Epithelial cell of esophagus (primary cell): ENCODE measurements at places on chromosomes 12 and 14.

GRCh38 chr12:53115112-53115890 is 12.0 kb downstream of the SOAT2 start:
- no peak for DNase-seq

DNA sequence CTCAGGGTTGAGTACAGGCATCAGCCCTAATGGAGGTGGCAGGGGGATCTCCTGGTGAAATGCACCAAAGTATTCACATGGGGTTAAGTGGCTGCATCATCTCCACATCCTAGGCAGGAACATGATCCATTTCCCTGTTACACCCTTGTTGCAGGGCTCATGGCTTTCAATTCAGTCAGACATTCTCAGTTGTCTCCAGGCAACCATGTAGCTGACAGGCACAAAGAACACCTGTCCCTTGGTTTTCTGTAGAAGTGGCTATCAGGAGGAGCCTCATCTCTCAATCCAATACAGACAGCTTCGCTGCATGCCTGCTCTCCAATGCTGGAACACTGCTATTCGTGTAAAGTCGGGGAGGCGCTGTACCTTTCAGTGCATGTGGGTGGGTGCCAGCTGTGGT is 299.0 kb upstream of the FOXG1 start:
- DNase-seq = no peak

GRCh38 chr14:101596742-101597141 is 35.4 kb downstream of the DIO3 start:
- DNase-seq = no peak

- no peak for DNase-seq
These were observed 26.2 kb downstream of the AMN start for GRCh38 chr14:102948698-102949061.

DNA sequence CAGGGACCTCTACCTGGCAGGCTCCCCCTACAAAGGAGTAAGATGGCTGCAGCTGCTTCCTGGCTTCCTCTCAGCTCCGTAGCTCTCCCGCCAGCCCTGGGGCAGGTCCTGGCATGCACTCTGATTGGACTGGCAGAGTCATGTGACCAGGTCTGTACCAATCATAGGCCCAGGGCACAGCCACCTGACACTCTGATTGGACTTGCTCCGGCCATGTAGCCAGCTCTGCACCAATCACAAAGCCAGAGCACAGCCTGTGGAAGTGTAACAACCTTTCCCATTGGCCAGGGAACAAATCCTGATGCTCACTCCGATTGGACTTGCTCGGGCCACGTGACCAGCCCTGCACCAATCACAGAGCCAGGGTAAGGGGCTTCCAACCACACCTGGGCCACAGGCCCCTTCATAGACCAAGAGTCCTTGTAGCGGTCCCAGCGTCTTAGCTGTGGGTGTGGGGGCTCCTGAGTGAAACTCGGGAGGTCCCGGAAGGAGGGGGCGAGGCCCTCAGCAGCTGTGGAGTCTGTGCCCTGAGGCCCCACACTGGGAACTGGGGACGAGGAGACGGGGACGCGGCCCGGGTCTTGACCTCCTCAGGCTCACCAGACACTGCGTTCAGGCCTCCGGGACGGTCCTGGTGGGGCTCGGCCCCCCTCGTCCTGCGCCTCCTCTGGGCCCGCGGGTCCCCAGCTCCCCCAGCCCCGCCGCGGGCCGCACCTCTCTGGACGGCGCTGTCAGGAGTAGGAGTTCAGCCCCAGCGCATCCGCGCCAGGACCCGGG is 210.6 kb downstream of the ADGRD1 start:
- no peak for DNase-seq

GRCh38 chr12:48512855-48513254 is 12.6 kb upstream of the OR8S1 start:
- DNase-seq = no peak

DNA sequence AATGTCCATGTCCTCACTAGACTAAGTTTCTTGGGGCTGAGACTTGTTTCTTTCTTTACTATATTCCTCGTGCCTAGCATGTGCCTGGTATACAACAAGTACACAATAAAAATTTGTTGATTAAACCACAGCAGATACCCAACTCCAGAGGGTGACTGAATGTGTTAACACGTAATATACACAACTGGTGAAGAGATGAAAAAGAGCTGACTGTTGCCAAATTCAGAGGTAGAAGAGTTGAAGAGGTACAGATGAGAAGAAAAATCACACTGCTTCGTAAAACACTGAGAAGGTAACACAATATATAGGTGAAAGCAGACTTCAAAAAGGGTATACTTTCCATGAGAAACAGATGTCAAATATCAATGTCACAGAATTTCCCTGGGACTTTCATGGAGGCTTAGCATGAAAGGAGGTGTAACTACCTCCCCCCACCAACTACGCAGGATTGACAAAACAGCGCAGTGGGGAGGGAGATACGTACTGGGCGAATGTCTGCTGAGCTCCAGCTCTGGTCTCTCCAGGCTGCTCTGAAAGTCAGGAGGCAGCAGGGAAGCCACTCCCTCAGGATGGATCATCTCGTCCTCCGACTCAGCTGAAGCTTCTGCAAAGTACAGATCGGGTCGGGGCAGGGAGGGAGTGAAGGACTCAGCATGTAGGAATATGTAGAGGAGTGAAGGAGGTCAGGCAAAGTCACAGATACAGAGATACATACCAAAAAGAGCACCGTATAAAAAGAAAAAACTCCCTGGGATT is 5.3 kb downstream of the ACIN1 start:
- peak; percentile 15 for DNase-seq

DNA sequence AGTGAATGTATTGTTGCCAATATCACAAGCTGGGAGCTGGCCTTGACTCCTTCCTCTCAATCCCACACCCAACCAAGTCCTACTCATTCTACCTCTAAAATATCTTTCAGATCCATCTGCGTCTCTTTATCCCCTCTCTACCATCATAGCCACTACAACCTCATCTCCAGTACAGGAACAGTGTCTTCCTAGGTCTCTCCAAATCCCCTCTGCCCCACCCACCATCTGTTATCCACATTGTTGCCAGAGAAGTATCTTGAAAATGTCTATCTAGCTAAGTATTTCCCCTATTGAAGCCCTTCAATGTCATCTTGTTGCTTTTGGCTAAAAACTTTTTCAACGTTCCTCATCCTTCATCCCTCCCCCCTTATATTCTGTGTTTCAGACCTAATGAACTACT is 244.7 kb downstream of the C12orf75 start:
- no peak for DNase-seq

DNA sequence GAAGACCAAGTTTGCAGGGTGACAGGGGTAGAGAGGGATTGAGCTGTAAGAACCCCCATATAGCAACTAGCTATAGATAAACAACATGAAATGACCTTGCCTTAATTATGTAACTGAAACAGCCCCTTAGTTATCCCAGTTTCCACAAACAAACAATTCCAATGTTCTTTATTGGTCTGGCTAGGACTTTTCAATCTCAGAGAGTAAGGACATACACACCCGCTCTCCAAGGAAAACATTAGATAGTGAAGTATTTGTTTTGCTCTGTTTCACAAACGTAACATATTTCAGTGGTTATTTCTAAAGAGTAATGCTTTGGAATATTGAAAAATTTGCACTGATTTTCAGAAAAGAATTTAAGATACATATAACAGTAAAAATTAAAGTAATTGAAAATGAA is 51.6 kb upstream of the GTF2A1 start:
- no peak for DNase-seq
